Motor neuron (in vitro differentiated cells): ENCODE measurements at places on chromosomes 4 and X.

- ATAC-seq = no peak
These were observed 124.2 kb downstream of the NFKB1 start for GRCh38 chr4:102625232-102625930.

DNA sequence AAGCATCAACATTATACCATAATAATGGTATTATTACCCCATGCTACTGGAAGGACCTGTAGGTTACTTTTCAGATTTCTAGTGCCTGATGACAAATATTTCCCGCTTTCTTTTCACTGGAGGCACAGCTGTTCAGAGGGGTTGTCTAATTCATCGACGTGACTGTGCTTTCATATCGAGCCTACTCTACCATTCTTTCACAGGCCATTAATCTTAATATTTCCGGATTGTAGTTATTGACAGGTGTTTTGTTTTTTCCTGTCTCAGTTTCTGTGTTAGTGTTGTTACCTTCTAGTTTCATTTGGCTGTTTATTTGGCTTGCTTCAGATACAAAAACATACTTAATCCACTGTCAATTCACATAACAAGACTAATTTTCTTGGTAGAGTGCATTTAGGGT lies 330.9 kb downstream of the SPOCK3 start:
- no peak for ATAC-seq

DNA sequence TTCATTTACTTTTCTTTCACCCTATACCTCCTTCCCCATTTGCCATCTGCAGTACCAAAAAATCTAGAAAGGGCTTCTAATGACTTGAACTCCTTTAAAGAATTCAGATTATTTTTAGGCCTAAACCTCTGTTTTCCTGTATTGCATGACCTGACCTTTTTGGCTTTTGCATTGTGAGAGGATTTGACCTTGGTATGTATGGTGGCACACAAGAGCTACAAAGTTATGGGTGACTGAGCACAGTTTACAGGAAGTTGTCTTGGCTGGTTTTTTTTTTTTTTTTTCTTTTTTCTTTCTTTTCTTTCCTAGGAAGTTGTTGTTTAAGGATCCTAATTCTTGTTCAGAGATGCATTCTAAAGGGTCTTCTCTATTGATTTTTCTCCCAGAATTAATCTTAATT lies 32.0 kb upstream of the MTMR8 start:
- no peak for ATAC-seq

DNA sequence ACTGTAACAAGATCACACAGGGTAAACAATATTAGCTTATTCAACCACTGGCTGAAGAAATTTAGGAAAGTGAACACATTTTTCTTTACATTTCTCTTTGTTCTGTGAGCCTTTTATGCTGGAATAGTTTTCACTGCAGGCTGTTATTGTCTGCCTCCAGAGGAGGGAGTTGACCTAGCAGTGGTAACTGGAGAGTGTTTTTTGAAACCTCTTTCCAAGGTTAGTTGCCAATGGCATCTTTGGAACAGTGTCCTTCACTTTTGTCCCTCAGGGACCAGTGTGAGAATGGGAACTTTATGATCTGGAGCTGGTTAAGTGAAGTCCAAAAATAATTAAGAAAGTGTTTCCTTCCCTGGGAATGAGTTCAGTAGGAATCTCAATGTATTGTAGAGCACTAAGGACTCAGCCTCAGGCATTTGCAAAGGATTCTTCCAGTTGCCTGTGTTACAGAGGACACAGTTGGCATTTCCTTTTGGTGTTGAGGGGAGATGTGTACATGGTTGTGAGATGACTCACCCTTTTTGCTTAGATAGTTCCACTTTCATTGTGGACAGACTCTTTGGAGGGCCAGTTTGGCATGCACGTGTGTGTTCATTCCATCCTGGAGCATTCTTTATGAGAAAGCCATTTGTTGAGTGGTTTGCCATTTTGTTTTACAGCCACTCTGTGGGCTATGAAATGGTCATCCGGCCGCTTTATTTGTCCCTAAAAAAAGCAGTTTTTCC lies 61.3 kb downstream of the AR start:
- ATAC-seq = no peak

GRCh38 chrX:39874202-39874816 lies 223.4 kb downstream of the BCOR start:
- no peak for ATAC-seq

GRCh38 chrX:121064579-121064978 lies 17.2 kb downstream of the GLUD2 start:
- ATAC-seq = no peak

- ATAC-seq = no peak
These were observed 6.9 kb downstream of the PLAC8 start for GRCh38 chr4:83107631-83108030.

DNA sequence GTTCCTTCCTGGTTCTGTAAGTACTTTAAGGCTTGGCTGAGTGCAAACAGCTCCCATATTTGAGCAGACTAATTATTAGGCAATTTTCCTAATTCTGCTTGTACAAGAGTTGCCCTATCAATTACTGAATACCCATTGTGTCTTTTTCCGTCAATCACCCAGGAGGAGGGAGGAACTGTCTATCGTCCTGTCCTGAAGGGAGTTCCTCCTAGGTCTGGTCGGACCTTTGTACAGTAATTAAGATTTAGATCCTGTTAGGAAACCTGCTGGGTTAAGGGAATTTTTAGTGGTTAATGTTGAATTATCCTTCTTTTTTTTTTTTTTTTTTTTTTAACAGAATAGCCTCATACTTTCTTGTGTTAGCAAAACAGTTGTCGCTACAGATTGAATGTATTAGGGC lies 130.1 kb downstream of the KDM6A start:
- ATAC-seq = no peak

- no peak for ATAC-seq
These were observed 92.2 kb upstream of the GPR34 start for GRCh38 chrX:41596596-41596995.

DNA sequence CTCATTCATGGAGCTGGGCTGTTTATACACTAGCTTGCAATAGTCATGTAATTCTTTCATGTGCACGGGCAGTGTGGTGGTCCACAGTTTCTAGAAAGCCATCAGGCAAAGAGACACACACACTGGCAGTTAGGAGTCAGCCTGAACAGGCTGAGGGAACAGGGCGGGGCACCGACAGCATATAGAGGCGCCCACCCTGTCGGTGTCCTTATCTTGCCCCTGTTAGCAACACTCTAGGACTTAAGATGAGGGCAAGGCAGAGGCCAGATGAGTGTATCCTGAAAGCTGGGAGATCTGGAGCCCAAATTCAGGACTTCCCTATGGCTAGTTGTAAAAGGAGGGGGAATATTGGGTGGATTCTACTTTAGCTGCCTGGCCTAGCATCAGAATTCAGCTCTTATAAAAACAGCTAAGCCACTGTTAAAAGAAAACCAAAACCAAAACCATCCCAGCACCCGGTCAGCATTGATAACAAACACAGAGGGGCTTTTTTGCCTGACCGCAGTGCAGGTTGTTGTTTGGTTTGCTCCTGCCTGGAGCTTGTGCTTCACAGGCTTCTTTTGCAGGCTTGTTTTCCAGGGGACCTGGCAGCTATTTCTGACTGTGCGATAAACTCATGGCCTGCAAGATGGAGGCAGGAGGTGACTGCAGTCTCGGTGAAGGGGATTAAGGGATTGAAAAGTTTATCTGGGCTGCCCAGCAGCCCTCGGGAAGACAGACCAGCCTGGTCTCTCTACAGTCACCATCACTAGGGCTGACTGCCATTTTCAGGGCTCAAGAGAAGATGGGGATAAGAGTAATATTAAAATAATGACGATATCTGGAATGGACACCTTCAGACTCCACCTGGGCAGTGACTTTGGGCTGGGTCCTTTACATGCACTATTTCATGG lies 638.9 kb downstream of the MID1IP1 start:
- no peak for ATAC-seq

DNA sequence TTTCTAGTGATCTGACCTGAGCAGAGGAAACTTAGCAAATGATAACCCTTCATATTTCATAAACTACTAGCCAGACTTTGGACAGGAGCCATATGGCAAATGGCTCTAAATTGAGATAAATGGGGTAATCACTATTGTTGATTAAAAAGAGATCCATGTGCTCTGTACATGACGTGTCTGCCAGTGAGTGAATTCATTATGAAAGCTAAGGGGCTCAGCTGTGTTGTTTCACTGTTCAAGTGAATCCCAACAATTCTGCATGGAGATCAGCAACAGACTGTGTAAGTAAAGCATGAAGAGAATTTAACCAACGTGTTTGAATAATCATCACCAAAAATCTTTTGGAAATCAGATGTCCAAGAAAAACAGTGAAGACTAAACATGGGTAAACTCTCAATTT lies 9.5 kb upstream of the QRFPR start:
- peak; percentile 82 for ATAC-seq

DNA sequence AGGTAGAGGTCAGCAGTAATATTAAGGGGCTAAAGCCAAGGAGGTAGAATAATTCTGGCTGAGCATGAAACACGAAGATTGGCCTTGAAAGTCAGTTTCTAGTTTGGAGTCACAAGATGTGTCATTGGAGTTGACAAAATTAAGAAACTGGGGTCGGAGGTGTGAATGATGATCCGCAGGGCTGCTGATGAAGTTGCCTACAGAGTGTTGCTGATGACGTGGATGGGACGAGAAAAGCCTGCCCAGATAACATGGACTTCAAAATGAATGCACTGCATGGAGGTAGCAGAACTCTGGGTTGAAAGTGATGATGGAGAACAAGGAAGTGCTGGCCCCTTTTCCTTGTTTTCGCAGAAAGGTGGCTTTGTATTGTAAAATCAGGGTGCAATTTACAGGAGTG lies 60.5 kb downstream of the DTHD1 start:
- no peak for ATAC-seq

GRCh38 chr4:103244251-103244650 lies 46.1 kb upstream of the CENPE start:
- ATAC-seq = no peak

- ATAC-seq = no peak
These were observed 4.8 kb upstream of the RELL1 start for GRCh38 chr4:37690976-37691375.

- no peak for ATAC-seq
These were observed 139.7 kb downstream of the LRBA start for GRCh38 chr4:150875367-150875766.

DNA sequence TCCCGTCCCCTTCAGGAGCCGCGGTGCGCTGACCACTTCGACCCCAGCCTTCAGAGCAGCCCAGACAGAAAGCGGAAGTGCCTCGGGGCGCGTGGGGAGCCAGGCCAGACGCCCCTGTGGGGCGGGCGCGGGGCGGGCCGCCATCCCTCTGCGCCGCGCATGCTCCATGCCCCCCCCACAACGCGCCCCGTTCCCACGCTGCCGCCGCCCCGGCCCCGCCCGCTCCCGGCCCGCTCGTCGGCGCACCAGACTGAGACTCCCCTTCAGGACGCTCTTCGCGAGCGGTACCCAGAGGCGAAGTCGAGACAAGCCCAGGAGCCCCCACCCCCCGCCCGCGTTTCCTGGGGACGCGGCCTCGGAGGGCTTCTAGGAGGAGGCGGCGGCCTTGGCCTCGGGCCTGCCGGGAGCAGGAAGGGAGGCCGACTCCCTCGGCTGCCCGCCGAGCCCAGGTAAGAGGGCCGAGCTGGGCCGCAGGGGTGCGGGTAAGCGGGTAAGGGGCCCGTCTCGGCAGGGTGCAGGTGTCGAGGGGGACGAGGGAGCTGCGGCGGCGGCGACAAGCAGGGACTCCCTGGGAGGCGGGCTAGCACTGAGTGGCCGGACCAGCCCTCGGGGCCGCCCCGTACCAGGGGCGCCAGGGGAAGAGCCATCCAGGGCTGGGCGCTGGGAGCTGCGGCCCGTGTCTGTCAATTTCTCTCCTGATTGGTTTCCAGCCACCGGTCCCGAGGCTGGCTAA lies at the start of gene ZFP92:
TSS of gene ZFP92 (plus strand) at position 218 of the 733 bp plus-strand sequence. CDS start 6,851 bp downstream, outside the sequence.
- ATAC-seq = no peak

- ATAC-seq = no peak
These were observed 148.6 kb downstream of the STK32B start for GRCh38 chr4:5199912-5200311.

DNA sequence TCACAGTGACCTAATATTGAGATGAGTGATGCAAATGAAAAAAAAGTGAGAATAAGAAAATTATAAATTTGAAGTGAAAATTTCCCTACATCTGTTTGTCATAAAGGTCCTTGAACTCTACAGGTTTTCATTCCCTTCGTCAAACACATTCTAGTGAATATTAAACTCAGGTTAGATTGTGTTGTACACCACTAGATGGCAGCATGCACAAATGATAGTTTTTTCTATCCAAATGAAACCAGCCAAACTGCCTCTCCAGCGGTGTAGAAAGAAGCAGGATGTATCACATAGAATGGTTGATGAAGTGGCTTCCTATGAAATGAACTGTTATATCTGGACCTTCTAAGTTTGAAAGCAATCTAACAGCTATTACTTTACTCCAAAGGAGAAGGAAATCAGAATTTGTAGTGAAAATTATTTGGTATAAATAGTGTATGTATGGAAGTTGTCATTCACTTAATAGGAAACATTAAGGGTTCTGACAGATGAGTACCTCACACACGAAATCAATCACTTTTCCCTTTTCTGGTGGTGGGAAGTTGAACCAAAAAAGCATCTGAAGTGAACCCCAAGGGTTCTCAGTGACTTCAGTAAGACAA lies 382.7 kb downstream of the UNC5C start:
- peak; percentile 79 for ATAC-seq

- no peak for ATAC-seq
These were observed 21.9 kb downstream of the HNRNPH2 start for GRCh38 chrX:101429934-101430333.

- no peak for ATAC-seq
These were observed 48.5 kb upstream of the EGFL6 start for GRCh38 chrX:13520936-13521335.

- ATAC-seq = no peak
These were observed 44.1 kb downstream of the CHRNA9 start for GRCh38 chr4:40379248-40379647.

DNA sequence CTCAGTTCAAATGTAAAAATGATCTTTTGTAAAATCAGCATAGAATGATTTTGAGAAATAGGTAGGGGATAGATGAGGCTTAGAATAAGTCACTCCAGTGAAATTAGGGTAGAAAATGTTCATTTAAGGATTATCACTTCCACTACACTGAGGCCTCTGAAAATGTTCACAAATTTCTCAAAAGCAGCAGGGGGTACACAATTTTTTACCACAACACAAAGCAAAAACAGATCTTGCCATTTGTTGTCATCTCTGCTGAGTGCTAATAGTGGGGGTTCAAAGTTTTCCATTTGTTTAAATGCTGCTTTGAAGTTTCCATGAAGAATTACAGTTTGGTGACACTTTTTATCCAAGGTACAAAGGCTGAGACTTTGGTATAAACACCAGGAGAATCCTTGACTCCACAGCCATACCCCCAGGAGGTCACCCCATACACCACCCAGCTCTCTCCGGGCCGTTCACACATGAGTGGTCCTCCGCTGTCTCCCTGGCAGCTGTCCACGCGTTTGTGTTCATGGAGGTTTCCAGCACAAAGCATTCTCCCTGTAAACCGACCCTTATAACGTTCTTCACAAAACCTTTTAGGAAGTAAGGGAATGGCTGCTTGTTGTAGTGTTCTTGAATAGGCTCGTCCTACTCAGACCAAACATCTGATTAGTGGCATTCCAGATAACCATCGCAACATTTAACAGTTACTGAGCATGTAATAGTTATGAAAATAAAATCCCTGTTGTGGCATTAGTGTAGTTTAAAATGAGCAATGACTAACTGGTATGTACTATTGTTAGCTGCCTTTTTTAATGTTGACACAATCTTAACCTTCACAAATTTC lies 71.0 kb downstream of the PRSS12 start:
- peak; percentile 4 for ATAC-seq
